ENCODE measurements at places on chromosomes 16 and 17.

DNA sequence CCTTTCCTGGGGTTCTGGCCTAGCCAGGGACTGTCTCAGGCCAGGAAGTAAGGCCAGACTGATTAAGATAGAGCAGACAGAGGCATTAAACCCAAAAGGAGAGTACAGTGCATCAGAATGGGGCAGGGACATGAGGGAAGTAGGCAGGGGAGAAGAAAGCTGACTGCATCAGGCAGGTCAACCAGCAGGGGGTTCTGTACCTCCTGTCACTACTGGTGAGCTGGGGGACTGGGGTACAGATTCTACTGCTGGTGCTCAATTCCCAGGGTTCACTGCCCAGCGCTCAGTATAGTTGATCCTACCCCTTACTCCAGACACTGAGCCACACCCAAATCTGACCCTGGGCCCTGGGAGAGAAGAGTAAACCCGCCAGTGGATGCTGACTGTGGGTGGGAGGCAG is 12.9 kb upstream of the MTMR4 start:
- DNase-seq = no peak

- DNase-seq = no peak
Measured at GRCh38 chr17:80891397-80892018, 100.1 kb upstream of the CHMP6 start.

DNA sequence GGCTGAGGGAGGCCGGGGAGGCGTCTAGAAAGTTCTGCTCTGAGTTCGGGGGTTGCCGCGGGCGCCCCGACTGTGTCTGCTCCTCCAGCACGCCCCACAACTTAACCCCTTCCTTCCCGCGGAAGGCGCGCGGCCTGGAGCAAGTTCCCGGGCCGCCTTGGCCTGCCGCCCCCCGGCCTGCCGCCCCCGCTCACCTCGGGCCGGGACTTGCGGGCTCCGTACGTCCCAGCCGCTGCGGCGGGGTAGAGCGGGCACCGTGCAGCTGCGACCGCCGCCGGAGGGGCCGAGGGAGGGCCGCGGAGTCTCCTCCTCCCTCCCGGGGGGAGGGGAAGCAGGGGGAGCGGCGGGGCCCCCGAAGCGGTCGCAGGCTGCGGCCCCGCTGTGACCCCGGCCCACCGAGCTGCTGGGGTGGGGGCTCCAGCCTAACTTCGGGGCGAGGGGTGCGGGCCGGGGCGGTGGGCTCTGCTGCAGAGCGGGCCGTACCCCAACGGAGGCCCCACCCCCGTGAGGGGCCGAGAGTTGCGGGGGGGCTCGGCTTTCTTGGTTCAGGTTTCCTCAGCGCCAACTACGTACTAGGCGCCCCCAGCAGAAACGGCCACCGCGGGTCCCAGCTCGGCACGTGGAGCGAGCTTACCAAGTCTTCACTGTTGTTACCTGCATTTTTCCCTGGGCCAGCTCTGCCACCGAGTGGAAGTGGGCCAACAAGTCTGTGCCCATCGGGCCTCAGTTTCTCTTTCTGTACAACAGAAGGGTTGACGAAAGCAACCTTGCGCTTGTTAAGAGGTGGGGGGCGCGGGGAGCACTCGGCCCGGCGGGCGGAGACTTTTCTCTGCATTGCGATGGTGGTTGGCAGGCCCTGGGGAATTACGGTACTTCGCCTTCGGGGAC is at the start of gene CCDC102A:
TSS of gene CCDC102A (minus strand) at position 266 of the 888 bp plus-strand sequence. CDS start 7,394 bp downstream, outside the sequence.
- DNase-seq = peak; percentile 23

DNA sequence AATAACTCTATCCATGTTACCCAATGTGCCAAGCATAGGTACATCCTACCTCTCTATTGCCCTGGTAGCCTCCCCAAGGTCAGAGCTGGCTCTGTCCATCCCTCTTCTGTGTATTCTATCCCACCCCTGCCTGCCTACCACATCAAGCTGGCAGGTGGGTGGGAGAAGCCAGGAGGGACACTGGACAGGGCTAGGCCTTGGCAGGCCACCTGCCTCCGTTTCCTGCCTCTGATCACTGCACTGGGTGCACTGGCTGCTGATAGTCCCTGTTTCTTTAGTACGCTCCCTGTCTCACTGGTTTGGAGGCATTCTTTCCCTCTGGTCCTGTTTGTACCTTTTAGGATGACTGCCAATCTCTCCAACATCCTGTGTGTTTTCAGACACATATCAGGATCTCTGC is 12.7 kb downstream of the TK2 start:
- no peak for DNase-seq

GRCh38 chr16:27286451-27286850 is 17.9 kb upstream of the NSMCE1 start:
- no peak for DNase-seq

DNA sequence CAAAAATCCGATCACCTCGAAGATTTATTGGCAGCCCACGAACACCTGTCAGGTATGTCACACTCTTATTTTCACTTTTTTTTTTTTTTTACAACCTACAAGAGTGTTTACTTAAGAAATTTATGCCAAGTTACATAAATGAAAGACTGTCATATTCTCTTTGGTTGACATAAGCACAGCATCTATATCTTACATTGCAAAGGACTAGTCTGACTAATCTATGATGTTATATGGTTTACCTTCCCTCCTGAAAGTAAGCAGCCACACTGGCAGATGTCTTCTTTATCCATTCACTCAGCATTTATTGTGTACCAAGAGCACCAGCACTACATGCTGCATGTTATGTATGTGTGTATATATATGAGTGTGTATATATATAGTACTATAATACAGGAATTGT is 156.3 kb downstream of the CDRT15L2 start:
- DNase-seq = no peak

DNA sequence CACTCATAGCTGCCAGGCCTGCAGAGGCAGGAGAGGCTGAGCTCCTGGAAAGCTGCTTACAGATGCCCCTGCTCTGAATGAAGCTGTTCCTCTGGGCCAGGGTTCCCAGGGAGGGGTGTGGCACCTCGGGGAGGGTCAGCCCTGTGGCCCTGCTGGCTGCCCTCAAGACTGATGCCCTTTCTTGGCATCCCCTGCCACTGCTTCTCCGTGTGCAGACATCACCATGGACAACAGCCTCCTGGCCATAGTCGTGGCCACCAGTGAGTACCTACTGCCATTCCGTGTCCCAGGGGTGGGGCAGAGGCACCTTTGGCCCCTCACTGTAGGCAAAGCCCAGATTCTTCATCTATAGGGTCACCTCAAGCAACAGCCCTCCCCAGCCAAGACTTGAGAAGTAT is 8.9 kb downstream of the MRPL27 start:
- DNase-seq = no peak

- DNase-seq = no peak
Measured at GRCh38 chr17:71276079-71276478, 844.7 kb upstream of the SOX9 start.

- DNase-seq = no peak
Measured at GRCh38 chr17:58330997-58331814, 2.6 kb upstream of the TSPOAP1 start.

DNA sequence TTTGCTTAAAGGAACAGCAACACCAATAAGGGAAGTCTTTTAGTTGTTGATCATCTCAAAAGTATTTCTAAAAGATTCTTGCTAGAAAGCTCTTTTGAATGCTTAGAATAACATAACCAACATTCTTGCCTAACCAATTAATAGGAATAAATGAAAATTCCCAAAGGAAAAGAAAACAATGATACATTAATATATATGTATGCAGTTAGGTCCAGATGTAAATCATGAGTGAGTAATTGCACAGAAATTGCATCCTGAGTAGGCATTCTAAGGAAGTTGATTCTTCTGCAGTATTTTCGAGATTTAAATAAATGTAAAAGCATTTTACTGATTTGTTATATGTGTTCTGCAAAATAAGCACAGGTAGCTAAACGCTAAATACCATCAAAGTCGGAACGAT is 22.1 kb downstream of the COX10 start:
- DNase-seq = no peak

DNA sequence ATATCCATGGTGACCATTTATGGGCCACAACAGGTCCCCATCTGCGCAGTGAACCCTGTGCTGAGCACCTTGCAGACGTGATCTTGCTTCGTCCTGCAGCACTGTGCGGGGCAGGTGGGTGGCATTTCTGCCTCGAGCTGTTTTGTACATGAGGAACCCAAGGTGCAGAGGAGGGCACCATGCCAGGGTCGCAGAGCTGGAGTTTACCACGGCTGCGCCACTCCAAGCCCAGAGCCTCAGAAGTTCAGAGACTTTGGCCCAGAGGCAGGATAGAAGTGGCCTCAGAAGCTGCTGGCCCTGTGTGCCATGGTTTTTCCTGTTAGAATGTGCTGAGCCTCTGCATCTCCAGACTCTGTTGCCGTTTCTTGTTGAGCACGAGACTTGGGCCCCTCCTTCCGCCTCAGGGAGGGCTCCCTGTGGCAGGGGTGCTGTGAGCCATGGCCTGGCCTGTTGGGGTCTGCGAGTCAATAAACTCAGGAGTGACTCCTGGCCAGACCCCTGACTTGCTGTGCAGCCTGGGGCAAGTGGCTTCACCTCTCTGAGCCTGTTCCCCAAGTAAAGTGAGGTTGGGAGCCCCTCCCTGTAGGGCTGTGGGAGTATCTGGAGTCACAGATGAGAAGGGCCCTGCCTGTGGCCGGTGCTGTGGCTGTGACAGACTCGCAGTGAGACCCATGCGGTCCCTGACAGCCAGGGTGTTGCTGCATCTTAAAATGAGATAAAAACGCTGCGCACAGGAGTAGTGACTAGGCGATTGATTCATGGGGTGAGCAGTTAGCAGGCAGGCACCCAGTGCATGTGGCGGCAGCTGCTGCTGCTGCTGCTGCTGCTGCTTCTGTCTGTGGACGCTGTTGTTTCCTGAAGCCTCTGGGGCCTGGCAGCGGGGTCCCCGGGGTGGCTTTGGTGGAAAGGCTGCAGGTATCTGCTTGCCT is 11.8 kb downstream of the MAP2K3 start:
- DNase-seq = no peak

- no peak for DNase-seq
Measured at GRCh38 chr17:35257208-35257659, 14.4 kb downstream of the SLFN5 start.

DNA sequence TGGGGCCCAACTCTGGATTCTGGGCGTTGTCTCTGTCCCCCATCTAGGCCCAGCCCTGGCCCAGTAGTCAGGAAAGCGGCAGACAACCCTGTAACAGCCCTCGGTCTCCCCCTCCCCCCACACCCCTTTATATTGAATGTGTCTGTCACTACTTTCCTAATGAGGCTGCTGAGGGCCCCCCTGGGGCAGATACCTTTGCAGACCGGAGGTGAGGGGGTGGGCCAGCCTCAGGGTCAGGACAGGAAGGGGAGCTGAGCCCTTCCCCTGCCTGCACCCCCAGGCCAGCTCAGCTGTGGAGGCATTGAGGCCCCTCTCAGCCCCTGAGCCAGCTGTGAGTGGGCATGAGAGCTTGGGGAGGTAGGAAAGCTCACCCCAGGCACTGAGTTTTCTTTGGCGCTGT is 17.1 kb downstream of the RAI1 start:
- no peak for DNase-seq

DNA sequence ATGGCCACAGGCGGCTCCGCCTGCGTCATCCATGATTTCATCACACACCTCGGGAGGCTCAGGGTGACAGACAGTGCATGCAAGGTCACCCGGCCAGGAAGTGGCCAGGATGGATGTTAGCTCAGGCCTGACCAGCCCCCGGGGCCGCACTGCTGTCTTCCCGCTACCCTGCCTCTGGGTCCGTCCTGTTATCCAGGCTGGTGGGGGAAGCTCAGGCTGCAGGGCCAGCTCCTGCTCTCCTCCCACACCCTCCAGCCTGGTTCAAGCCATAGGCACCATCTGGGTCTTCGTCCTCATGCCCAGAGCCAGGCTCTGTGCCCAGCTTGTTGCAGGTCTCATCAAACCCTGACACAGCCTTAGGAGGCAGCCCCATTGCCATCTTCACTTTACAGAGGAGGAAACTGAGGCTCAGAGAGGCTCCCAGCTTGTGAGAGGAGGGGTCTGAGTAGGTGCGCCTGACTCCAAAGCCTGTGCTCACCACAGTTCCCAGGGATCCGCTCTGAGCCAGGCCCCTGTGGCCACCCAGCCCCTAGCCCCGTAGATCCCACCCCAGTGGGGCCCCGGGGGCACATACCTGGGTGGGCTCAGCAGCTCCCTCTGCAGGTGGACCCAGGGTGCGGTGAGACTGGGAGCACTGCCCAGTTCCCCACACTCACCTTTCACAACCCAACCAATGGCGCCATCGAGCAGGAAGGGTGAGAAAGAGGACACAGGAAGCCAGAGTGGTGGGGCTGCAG is 412 bp upstream of the ADGRG3 start:
- DNase-seq = no peak

- no peak for DNase-seq
Measured at GRCh38 chr17:737561-738113, 5.2 kb downstream of the TLCD3A start.

- DNase-seq = no peak
Measured at GRCh38 chr16:47876511-47876910, 279.3 kb downstream of the ABCC12 start.

DNA sequence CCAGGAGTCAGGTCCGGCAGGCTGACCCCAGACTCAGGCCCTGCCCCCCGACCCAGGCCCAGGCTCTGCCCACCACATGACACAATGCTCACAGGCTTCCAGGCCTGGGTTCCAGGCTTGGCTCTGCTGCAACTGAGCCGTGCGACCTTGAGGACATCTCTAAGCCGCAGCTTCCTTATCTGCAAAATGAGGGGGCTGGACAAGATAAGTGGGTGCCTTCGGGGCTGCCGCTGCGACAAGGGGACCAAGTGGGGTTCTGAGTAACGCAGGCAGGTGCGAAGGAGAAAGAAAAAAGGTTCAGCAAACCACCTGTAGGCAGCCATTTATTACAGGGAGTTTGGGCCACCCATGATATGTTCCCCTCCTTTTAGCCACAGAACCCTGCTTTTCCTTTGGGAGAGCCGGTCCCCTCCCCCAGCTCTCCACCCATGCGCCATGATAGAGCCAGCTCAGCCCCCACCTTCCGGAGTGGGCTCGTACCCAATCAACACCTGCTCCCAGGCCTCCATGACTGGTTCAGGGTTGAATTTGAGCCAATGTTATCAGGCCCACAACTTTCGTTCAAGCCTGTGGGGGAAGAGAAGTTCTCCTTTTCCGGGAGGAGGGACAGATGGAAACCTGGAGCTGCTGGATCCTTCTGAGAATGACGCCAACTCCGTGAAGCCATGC is 38.2 kb downstream of the RTN4RL1 start:
- DNase-seq = no peak

DNA sequence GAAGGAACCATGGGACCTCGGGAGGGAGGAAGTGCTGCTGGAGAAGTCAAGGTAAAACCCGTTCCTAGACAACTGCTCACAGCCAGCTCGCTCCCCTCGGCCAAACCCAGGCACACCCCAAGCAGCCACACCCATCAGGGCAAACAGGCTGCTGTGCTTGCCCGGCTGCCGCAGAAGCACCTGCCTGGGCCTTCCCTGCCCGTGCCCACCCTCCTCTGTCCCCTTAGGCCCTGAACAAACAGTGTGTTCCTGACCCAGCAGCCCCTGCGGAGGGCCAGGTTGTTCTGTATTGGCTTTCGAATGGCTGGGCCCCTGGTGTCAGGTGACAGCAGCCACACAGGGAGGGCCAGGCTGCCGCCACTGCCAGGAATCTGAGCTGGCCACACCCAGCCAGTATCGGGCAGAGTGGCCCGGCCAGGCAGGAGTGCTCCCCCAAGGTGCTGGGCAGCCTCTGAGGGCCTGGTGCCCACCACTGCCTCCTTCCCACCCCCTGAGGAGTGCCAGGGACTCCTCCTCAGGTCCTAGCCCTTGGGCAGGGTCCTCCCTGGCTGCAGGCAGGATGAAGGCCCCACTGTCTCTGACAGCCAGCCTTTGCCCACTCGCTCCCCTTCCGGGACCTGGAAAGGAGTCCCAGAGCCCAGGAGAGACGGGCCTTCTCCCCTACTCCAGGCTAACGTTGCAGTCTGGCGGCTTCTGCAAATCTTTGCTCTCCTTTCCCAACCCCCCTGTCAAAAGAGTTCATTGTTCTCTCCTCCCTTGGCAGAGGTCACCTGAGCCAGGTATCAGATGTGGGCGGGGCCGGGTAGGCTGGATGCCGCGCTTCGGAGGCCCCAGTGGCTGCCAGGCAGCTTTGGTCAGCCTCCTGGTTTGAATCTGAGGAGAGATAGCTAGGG is 24.0 kb downstream of the LLGL2 start:
- DNase-seq = no peak
